Common myeloid progenitor, CD34-positive (primary cell): ENCODE measurements at places on chromosomes 1 and 21.

DNA sequence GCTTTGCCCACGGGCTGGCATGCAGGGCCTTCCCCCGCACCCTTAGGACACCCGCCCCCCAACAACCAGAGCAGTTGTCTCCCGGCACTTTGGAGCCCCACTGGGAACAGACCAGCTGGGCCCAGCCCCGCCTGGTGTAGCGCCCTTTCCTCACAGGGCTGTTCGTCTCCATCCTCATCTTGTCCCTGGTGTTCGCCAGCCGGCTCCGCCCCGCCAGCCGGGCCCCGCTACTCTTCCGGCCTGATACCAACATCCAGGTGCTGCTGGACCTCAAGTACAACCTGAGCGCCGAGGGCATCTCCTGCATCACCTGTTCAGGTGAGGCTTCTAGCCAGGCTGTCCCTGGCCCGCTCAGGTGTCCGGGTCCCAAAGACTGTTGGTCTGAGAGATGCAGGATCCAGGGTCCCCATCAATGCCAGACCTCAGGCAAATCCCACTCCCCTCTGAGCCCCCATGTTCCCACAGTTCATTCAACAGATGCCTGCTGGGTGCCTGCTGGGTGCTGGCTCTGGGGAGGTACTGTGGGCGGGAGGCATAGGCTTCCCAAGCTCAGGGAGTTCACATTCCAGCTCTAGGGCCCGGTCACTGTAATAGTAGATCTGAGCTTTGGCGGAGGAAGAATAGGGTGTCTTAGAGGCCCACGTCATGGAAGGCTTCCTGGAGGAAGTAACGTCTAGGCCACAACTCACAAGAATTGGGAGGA is 41.7 kb downstream of the DISP3 start:
- no peak for DNase-seq

- DNase-seq = no peak
Observed at GRCh38 chr1:211638689-211639101, 36.7 kb downstream of the NEK2 start.

GRCh38 chr1:184933944-184934343 is 40.4 kb downstream of the NIBAN1 start:
- DNase-seq = no peak

DNA sequence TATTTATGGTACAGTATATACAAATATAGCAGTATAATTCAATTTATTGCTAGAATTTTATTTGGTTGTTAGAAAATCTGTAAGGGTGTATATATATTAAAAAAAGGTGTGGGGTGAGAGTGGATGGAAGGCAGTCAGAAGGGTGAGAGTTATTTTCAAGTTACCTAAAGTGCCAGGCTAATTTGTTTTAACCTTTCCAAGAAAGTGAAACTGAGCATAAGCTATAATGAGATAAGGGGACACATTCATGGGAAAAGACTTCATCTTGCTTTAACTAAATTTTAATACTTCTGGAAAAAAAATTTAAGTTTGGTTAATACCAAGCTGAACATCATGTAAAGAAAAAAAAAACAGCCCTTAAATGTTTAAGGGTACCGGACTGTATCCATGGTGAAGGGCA is 4.9 kb downstream of the TEX38 start:
- DNase-seq = no peak

DNA sequence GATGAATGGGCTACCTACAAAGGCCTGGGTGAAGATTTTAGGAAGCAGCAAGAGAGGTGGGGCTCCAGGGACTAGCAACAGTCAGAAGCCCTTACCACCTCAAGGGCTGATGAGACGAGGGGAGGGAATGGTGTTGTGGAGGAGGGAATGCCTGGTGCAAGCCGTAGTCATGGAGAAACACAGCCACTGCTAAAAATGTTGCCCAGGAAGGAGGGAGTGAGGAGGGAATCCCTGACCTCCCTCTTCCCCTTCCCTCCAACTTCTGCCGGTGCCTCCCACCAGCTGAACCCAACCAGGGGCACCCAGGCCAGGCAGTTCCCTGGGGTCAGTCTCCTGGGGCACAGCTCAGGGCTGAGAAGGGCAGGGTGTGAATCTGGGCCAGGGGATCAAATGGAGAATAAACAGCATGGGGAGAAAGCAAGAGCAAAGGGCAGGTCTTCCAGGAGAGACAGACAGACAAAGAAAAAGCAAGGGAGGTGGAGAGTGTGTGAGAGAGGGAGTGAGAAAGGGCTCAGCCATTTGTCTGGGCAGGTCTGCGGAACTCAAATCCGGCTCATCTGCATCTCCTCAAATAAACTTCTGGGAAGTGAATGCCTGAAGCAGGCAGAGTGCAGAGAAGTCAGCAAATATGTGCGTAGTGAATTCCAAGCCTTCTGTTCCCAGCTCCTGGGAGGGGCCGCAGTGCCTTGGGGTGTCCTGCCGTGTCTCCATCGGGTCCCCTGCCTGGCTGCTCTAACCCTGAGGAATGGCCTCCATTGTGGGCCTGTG is 27.1 kb upstream of the POU3F1 start:
- DNase-seq = no peak

DNA sequence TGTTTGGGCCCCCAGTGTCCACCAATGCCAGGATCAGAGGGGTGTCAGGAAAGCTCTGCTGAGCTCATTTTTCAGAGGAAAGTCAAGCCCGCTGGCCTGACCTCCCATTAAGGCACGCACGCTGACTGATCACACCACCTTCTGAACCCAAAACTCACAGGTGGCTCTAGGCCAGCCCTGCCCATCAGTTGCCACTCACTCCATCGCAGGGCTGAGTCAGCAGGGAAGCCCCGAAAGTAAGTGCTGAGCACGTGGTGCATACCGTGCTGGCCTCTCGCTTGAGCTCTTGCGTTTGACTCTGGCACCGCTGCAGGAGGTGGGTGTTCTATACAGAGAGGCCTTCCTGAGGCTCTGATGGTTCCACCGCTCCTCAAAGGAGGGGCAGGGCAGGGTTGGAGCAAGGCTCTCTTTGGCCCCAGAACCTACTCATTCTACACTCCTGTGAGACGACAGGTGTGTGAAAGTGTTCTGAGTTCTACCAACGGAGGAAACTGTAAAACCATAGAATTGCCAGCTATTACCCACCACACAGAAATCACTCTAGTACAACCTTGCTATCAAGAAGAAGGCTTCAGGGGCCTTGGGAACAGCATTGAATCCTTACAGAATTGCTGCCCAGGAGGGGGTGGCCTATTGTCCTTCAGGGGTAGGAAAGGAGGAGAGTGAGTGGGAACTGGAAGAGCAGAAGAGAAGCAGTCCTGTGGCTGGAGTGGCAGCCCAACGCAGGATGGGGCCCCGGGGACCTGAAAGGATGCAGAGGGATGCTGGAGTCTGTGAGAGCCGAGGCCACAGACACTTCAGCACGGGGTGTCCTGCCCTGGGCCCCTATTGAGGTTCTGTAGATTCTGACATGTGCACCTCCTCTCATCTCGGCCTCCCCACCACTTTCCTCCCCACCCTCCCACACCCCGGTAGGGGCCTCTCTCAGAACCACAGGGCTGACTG is 214.7 kb upstream of the EDN2 start:
- no peak for DNase-seq

DNA sequence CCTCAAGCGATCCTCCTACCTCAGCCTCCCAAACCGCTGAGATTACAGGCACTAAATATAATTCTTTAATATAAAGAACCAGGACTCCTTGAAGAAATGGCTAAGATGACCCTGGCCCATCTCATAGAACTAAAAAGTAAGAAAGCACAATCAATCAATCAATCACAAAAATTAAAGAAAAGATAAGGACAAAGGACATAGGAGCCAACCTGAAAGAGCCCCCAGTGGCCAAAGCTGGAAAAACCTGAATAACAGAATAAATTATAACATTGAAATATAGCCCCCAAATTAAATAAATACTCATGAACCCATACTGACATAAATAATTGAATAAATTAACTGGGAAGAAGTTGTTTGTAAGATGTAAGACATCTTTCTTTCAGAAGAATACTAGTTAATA is 8.9 kb downstream of the NUP210L start:
- no peak for DNase-seq

- peak; percentile 65 for DNase-seq
Observed at GRCh38 chr1:100539836-100540536, 2.0 kb downstream of the GPR88 start.

DNA sequence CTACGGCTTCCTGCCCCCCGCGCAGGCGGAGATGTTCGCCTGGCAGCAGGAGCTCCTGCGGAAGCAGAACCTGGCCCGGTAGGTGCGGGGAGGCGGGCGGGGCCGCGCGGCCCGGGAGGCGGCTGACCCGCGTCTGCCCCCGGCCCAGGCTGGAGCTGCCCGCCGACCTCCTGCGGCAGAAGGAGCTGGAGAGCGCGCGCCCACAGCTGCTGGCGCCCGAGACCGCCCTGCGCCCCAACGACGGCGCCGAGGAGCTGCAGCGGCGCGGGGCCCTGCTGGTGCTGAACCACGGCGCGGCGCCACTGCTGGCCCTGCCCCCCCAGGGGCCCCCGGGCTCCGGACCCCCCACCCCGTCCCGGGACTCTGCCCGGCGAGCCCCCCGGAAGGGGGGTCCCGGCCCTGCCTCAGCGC is 16.6 kb downstream of the NOC2L start:
- no peak for DNase-seq

DNA sequence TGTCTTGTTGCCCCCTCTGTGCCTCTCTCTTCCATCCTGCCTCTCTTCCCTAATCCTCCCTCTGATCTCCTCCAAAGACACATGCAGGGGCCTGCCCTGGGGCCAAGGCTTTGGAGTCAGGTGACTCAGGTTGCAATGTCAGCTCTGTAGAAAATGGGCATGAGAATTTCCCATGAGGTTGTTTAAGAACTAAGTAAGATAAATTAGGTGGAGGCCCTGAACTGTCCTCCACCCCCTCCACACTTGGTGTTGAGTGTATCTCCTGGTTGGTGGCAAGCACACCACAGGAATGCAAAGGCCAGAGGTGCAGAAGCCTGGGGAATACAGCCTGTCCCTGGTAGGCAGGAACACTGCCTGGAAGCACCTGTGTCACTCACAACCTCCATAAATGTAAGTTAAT is 63.9 kb upstream of the GRIK3 start:
- no peak for DNase-seq

- DNase-seq = peak; percentile 97
Observed at GRCh38 chr1:161185282-161185682, 8.0 kb upstream of the B4GALT3 start.

DNA sequence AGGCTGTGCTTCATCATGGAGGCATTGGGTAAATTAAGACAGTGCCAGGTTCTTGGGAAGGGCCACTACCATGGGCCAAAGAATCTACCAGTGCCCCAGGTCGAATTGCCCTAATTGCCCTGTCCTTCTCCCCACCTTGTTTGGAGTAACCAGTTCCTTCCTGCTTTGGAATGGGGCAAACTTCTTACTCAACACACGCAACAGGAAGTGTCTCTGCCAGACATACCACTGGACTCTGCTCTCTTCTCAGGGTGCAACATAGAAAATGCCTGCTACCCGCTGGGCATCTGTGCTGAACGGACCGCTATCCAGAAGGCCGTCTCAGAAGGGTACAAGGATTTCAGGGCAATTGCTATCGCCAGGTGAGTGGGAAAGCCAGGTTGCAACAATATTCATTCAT is 15.8 kb downstream of the CDA start:
- DNase-seq = no peak

DNA sequence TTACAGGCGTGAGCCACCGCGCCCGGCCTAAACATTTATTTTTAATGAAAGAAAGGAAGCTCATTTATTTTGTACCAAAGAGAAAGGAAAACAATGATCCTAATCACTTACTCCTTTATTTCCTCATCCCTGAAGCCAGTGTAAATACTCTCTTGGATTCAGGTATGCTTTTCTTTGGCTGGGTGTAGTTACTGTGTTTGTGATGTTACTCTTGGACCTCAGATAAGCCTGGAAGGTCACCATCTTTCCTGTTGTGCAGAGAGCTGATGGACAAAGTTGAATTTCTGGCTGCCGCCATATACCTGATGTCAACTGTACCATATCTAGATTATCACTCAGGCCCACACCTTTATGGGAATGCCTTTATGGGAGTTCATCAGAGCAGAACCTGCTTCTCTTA is 35.4 kb upstream of the FOXE3 start:
- no peak for DNase-seq

- no peak for DNase-seq
Observed at GRCh38 chr1:34066981-34067603, 97.9 kb downstream of the CSMD2 start.

DNA sequence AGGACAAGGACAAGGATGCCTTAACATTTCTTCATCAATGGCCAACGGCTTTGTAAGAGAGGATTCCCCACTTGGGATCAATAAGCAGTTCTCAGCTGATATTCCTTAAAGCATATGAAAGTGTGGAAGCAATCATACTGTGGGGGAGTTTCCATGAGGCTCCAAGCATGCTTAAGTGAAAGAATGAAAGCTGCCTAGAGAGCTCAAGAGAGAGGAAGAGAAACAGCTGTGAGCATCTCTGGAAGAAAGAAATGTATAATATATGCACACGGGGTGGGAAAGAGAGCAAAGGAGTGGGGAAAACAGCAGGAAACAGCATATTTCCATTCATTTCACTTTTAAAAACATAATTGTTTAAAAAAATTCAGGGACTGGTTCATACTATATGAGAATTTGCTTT is 94.7 kb upstream of the WARS2 start:
- no peak for DNase-seq

GRCh38 chr1:221573756-221574155 is 168.1 kb downstream of the DUSP10 start:
- no peak for DNase-seq

GRCh38 chr1:171188388-171189266 is 3.5 kb downstream of the FMO2 start:
- peak; percentile 59 for DNase-seq

DNA sequence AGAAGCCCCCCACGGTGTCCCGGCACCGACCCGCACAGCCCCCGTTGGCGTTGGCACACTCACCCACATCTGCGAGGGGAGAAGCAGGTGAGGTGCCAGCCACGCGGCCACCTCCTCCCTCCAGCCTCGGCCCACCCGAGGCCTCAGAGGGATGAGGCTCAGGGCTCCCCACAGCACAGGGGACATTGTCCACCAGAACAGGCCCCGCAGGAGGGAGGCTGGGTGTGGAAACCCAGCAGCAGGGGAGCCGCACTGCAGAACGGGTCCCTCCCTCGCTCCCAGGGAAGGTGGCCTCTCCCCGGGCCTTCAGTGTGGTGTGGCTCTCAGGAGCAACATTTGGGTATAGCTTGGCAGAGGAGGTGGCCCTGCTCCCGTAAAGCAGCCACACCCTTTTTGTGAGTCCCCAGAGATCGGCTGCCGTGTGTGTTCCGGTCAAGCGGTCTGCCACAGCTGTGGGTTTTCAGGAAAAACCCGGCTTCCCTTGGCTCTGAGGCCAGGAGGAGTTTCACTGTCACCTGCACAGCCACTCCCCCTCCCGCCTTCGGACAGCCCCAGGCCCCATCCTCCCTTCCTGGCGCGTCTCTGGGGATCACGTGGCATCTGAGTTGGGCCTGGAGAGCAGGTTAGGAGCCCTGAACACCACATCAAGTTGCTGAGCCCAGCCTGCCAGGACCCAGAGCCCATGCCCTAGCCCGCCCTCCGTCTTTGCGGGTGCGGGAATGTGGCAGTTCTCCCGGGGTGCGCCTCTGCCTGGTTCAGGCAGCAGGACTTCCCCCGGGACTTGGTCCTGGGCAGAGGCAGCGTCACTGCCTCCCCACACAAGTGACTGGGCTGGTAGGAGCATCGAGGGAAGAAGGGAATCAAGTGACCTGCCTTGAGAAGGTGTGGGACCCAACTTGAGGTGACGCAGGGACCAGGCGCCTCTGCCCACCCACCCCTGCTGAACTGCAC is 64.0 kb downstream of the MEGF6 start:
- no peak for DNase-seq

- DNase-seq = no peak
Observed at GRCh38 chr1:75765697-75766355, 20.2 kb upstream of the RABGGTB start.
